ENCODE measurements at places on chromosomes 6 and 20.

DNA sequence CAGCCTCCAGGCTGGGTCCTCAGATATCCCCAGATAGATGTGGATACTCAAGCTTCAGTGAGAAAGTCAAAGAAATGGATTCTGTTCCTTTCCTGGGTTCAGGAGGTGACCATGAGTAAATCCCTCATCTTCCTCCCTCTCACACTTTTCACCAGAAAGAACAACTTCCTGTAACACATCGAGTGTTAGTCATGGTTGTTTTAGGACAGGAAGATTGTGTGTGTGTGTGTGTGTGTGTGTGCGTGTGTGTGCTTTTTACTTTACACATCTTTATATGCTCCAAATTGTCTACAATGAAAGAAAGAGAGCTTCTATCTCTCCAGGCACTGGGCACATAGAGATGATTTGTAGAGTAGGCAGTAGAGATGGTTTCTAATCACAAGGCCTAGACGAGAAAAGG, 139.9 kb downstream of the TBXT start:
- DNase-seq, result no peak

GRCh38 chr6:6686748-6687601, 98.5 kb downstream of the LY86 start:
- DNase-seq, result peak; percentile 92

GRCh38 chr6:110755411-110755834, 59.8 kb downstream of the CDK19 start:
- no peak for DNase-seq

DNA sequence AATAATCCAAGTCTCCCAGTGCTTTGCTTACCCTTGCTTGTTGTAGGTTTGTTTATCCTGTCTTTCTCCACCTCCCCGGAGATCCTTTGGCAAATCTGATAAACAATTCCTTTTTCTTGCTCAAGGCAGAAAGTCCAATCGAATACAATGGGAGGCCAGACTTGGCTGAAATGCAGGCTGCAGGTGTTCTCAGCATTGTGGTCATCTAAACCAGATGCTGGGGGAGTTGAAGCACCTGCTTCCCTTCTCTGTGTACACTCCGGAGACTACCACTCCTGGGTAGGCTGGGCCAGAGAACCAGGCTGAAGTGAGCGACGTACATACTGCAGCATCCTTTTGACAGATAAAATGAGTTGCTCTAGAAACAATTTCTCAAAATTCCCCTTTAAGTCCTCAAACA, 82.6 kb upstream of the PREP start:
- no peak for DNase-seq

DNA sequence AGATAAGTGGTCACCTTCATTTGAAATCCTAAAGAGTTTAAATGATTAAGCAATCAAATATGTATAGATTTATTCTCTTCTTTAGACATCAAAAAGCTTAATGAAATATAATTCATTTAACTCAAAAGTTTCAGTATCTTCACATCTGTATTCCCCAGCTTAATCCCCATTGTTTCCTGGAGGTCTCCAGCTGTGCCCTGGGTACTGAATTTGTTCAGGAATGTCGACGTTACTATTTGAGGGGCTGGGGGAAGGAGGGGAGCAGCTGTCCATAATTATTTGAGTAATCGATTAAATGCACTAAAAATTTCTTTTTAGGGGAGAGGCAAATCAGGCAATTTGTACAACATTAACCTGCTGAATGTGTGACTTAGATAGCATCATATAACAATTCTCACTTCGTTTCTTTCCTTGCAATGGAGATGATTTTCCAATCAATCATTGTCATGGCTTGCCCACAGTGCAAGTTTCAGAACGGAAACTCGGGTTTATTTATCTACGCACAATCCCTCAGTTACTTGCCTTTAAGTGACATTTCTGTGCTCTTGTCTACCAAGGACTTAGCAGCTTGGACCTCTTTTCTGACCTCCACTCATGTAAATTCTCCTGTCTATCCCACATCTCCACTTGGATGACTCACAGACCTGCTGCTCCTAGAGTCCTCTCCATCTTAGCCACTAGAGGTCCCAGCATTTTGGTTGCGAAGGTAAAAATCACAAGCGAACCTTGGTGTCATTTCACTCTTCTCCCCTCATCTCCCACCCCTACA, 3.9 kb downstream of the DOK5 start:
- DNase-seq, result peak; percentile 24

DNA sequence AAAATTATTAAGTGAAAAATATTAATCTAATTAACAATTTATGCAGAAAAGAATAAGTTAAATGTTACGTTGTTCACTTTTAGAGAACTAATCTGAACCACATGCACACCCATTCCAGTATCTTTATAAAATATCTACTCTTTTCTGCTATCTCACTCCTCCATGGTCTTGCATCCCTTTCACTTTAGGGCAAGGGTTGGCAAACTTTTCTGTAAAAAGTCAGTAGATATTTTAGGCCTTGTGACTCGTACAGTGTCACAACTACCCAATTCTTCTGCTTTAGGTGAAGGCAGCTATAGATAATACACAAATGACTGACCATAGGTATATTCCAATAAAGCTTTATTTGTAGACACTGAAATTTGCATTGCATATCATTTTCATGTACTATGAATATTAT, 39.7 kb upstream of the SUPT3H start:
- no peak for DNase-seq

DNA sequence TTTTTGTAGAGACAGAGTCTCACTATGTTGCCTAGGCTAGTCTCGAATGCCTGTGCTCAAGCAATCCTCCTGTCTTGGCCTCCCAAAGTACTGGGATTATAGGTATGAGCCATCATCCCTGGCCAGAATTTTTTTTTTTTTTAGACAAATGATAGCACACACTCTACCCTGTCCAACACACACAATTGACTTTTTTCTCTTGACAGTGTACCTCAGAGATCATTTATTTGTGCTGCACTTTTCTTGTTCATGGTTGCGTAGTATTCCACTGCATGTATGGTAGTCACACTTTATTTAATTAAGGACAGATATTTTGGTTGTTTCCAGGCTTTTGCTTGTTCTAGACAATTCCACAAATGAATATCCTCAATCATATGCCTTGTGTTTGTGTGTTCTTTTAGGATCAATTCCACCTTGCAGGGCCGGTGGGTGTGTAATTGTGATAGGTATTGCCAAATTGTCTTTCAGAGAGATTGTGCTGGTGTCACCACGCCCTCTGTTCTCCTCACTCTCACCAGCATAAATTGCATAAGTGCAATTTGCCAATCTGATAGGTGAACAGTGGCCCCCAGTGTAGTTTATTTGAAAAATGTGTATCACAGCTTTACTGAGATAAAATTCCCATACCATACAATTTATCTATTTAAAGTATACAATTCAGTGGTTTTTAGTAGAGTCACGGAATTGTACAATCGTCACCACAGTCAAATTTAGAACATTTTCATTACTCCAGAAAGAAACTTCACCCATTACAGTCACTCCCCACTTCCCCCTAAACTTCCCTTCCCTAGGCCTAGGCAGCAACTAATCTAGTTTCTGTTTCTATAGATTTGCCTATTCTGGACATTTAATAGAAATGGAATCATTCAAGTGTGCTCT, 20.1 kb downstream of the SRC start:
- no peak for DNase-seq

GRCh38 chr20:38205001-38205400, 39.9 kb upstream of the TGM2 start:
- DNase-seq, result no peak

GRCh38 chr6:106849120-106849519, 125.4 kb downstream of the CD24 start:
- DNase-seq, result no peak

DNA sequence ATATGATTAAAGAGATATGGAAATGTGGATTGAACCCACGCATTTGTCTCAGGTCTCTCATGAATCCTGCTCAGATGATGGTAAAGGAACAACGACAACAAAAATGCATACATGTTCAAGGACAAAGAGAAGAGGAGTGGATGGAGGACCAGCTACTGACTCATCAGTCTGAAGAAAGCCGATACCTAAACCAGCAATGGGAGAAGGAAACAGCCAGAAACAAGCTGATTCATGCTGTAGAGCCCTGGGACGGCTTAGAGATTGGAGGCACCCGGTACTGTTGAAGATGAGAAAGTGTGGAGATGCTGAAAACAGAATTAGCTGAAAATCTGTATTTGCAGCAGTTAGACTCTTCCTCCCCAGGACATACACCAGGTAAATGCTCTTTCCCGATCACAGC, 14.4 kb upstream of the RIPPLY2 start:
- no peak for DNase-seq

DNA sequence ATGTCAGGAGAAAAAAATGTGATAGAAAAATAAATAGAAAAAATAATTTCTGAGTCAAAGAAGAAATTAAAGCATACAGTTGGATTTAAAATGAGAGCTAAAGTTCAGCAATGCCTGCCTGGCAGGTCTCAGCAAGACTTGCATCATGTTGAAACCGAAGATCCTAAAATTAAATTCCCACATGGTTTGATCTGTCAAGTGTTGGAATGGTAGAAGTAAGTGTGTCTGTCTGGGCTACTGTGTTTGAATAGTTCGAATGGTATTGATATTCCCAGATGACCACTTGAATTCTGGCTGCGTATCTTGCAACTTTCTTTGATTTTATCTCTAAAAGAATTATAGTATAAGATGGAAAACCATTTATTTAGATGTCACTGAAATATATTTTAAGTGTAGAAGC, 1349.6 kb downstream of the EPHA7 start:
- DNase-seq, result no peak

GRCh38 chr20:5630071-5630470, 120.1 kb upstream of the SHLD1 start:
- DNase-seq, result no peak

- peak; percentile 28 for DNase-seq
Observed at GRCh38 chr6:124795643-124796463, 166.4 kb upstream of the RNF217 start.

DNA sequence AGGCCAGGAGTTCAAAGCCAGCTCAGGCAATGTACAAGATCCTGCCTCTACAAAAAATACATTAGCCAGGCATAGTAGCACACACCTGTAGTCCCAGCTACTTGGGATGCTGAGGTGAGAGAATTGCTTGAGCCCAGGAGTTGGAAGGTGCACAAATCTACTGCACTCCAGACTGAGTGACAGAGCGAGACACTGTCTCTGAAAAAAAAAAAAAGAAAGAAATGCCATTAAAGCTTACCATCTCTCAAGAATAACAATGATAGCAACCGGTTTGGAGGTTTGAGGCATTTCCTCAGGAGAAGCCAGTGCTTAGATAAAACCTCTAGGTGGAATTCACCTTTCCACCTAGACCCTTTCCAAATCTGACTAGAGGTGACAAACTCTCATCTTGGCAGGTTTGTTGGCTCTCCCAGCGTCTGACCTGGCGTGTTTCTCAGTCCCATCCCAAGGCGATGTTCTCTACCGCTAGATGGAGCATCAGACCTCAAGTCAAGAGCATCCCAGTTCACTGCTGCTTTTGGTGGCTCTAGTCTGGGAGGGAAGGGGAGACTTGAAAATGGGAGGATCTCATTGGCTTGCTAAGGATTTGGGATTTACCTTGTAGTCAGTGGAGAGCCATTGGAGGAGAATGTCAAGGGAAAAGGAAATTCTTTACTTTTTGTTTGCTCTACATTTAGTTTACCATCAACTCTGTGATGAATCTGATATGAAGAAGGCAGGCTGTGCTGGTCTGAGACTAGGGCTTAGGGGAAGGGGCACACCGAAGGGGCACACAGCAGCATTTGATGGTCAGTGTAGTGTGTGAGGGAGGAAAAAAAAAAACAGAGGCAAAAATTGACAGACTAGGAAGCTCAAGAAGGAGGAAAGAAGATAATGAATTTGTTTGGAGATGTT, 67.9 kb downstream of the NCOA7 start:
- DNase-seq, result peak; percentile 16

- DNase-seq, result no peak
Observed at GRCh38 chr6:4740032-4740431, 36.2 kb upstream of the CDYL start.

GRCh38 chr6:131063764-131064272, 773 bp upstream of the EPB41L2 start:
- no peak for DNase-seq
